NCI-H1417 treated with DMSO at 0.1 percent for 48 hours (cell line): ENCODE measurements at places on chromosomes 4 and X.

- no peak for DNase-seq
Measured at GRCh38 chr4:184812651-184813181, 13.1 kb downstream of the ACSL1 start.

DNA sequence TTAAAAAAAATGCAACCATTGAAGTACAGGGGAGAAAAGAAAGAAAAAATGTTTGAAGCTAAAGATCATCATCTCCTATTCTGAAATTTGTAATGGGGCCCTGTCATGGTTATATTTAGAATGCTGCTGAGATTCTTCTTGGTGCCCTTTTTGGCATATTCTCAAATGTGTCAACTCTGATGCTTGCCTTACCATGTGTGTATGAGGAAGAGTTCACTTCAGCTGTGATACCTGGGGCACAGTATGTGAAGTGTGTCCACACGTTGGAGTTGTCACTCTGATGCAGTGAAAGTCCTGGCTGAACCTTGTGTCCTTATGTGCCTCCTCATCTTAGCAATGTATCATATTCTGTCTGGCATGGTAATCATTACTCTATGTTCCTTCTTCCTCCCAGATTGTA lies 377.9 kb downstream of the RAPGEF2 start:
- no peak for DNase-seq

DNA sequence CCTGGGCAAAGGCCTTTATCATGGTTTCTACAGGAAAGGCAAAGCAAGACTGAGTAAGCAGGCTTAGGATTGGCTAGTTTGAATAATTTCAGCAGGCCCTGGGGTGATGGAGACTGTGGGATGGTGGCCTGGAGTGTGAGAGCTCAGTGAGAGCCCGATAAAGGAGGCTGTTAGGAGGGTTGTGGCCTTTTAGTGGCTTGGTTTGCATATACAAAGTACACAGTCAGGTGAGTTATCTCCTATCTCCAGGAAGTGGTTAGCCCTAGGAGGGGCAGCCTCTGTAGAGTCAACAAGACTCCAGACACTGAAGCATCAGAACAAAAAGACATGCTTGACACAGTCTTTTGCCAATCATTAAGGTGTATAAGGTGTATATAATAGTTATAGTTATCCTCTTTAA lies 157.2 kb downstream of the CFAP299 start:
- no peak for DNase-seq

- DNase-seq: no peak
Measured at GRCh38 chr4:74608151-74608949, 163.4 kb downstream of the AREG start.

GRCh38 chr4:100278567-100278966 lies 88.3 kb upstream of the DDIT4L start:
- no peak for DNase-seq

DNA sequence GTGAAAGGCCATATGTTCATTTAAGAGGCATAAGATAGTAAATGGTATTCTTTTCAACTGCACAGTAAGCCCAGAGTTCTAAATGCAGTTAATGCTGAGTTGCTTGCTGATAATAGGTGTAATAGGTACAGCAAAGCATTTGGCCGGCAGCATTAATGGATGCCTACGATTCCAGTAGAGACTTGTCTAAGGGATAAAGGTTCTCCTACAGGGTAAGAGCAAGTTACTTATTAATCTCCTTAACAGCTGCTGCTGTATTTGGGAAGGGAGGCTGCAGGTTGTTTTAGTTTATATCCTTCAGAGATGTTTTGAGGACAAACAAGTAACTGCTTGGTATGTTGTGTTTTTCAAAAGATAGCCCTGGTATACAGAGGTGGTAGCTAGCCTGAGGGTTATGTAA lies 16.8 kb downstream of the TSPAN7 start:
- DNase-seq: no peak

- DNase-seq: no peak
Measured at GRCh38 chr4:12165616-12166015, 736.9 kb upstream of the HS3ST1 start.

GRCh38 chr4:182554736-182555135 lies 311.5 kb downstream of the TENM3 start:
- DNase-seq: no peak

- DNase-seq: no peak
Measured at GRCh38 chr4:152936446-152937335, 568 bp downstream of the FHDC1 start.

GRCh38 chrX:73214426-73215094 lies at the start of gene NAP1L2:
TSS of gene NAP1L2 (minus strand) at chrX:73214851. CDS start at chrX:73214492, 359 bp downstream.
- DNase-seq: no peak

- DNase-seq: no peak
Measured at GRCh38 chr4:153955327-153955726, 166.4 kb upstream of the SFRP2 start.

GRCh38 chr4:160745126-160745525 lies 1418.7 kb downstream of the FSTL5 start:
- no peak for DNase-seq

DNA sequence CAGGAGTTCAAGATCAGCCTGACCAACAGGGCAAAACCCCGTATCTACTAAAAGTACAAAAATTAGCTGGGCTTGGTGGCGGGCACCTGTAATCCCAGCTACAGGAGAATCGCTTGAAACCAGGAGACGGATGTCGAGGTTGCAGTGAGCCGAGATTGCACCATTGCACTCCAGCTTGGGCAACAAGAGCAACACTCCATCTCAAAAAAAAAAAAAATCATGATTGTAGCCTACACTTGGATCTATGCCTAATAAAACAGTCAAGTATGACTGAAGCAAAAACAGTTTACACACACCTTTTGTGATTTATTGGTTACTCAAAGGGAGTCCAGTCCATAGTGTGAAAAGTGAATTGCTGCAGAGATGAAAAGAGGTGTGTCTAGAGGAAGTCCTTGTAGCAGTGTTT lies 34.7 kb upstream of the TASL start:
- DNase-seq: peak; percentile 46

DNA sequence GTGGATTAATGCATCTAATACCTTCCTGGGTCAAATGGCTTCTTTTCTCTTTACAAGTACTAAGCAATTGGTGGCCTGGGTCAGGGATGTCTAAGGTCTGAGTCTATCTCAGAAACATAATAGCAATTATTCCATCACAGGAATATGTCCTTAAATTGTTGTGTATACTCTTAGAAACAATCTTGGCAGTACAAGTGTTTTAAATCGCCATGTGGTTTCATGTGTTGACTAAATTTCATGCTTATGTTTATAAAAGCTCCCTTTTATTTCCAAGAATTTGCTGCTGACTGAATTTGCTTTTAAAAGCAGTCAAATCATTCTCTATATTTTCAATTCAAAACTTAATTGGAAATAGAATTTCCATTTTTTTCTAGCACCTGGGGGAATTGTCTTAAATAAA lies 125.3 kb upstream of the PACRGL start:
- no peak for DNase-seq

DNA sequence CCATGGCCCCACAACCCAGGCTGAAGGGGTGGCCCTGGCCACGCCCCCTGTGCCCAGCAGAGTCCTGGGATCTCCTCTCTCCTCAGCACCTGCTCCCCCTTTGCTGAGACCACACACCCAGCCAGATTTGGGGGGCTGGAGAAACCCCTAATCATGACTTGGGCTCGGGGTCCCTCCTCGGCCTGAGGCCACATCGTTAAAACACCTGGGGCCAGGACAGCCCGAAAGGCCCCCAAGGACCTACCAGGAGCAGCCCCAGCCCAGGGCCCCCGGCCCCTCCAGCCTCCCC lies 116.7 kb downstream of the FAM53A start:
- no peak for DNase-seq

GRCh38 chrX:22399437-22400192 lies 126.9 kb downstream of the CBLL2 start:
- DNase-seq: no peak

- no peak for DNase-seq
Measured at GRCh38 chrX:20263474-20263873, 3.2 kb downstream of the RPS6KA3 start.

DNA sequence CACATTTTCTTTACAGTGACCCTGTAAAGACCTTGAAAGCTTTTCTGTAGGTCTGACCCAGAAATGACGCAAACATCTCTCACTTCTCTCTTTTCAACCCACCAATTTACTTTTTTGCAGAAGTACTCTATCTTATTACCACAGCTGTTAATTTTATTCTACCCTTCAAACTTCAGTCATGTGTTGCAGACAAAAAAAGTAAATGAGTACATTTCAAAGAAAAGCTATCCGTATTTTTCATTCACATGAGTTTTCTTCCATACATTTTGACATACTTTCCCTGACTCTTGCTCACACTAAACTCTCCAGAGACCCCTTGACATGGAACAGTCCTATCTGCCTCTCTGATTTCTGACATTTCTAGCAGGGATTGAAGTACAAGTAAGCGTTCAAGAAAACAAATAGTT lies 51.7 kb downstream of the SLC7A11 start:
- no peak for DNase-seq
